Activated CD8-positive, alpha-beta T cell treated with anti-CD3 and anti-CD28 coated beads, Interleukin-2, amount 10 ng/mL, durations not matched to agents 7 days and 5 days (primary cell): ENCODE measurements at places on chromosomes 4 and X.
A peak's percentile ranks its signal among the peaks of the same experiment; 100 is the strongest.

DNA sequence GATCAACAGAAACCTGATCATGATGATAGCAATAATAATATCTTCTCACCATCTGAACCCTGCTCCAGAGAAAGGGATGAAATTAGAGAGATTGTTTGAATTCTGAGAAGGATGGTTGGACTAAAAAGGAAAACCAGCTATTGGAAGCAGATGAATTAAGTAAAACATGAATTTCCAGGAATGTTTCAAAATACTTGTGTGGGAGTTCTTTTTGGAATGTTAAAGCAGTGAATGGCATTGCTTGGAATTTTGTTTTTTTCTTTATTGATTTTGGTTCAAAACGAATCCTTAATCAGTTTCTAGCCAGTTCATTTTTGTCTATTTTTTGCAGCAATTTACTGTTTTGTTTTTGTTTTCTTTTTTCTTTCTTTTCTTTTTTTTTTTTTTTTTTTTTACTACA is 150.3 kb downstream of the NHS start:
- H3K27ac ChIP-seq, result no peak overlapping the region
- no peak overlapping the region for H3K4me3 ChIP-seq
- peaks cover 6% of the 10 kb centered on the region for H3K4me1 ChIP-seq
- H3K27me3 ChIP-seq, result no peaks in the 10 kb centered on the region

GRCh38 chr4:151287409-151287808 is 10.4 kb downstream of the PRSS48 start:
- H3K36me3 ChIP-seq, result no peaks in the 10 kb centered on the region
- no peaks in the 10 kb centered on the region for H3K27me3 ChIP-seq
- H3K4me1 ChIP-seq, result no peaks in the 10 kb centered on the region
- DNase-seq, result no peak

DNA sequence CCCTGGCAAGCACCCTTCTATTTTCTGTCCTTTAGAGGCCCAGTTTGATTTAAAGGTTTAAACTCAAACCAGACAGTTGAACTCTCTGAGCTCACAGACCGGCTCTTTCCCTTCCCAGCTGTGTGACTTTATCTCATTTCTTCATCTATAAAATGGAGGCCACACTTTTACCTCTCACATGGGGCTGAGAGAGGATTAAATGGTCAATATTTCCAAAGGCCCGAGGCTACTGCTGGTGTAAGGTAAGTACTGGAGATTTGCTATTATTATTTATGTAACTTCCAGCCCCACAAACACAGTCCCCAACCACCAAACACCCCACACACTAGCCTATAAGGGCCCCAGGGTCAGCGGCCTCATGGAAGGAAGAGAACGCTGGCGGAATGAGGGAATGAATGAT is 13.6 kb upstream of the CYTL1 start:
- no peak overlapping the region for H3K4me3 ChIP-seq
- H3K27ac ChIP-seq, result no peak overlapping the region
- no peak for DNase-seq
- no peaks in the 10 kb centered on the region for H3K27me3 ChIP-seq
- H3K4me1 ChIP-seq, result peaks cover 9% of the 10 kb centered on the region
- H3K36me3 ChIP-seq, result no peaks in the 10 kb centered on the region

DNA sequence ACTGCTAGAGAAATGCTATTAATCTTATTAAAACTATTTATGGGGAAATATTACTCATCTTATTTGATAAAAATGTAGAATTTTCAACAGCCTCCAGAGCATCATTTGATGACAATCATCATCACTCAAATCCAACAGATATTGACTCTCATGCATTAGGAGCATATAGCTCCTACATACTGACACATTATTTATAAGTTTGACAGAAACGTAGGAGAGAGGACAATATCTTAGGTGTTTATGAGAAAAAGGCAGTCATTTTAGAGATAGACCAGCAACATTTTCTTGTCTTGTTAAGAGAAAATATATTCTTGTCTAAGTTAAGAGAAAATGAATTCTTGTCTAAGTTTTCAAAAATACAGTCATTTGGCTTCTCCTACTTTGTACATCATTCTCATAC is 2550.2 kb downstream of the PCDH7 start:
- DNase-seq, result no peak
- no peaks in the 10 kb centered on the region for H3K36me3 ChIP-seq
- no peak overlapping the region for H3K4me3 ChIP-seq

- H3K27me3 ChIP-seq, result no peaks in the 10 kb centered on the region
- DNase-seq, result no peak
- H3K4me3 ChIP-seq, result no peak overlapping the region
- no peaks in the 10 kb centered on the region for H3K4me1 ChIP-seq
- H3K27ac ChIP-seq, result no peak overlapping the region
These were observed 560.8 kb upstream of the ATOH1 start for GRCh38 chr4:93267747-93268146.

GRCh38 chr4:97279391-97279790 is 863.9 kb downstream of the STPG2 start:
- no peak for DNase-seq
- H3K36me3 ChIP-seq, result no peaks in the 10 kb centered on the region
- no peak overlapping the region for H3K4me3 ChIP-seq

DNA sequence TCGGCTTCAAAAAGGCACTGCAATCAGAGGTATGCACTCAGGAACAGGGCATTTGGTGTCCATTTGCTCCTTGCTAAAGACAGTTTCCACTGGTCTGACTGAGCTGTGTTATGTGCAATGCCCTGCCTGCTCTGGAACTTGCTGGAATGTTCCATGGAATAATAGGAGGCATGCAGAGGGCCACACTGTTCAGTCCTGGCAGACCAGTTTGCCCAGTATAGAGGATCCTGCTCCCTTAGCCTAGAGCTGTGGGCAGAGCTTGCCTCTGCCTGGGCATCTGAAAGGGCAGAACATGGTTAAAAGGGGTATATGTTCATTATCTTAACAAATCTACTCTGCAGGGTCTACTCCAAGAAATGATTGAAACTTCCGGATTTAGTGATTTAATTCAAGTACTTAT is 27.8 kb upstream of the CD99L2 start:
- H3K27ac ChIP-seq, result no peak overlapping the region
- no peaks in the 10 kb centered on the region for H3K36me3 ChIP-seq
- no peak overlapping the region for H3K4me3 ChIP-seq
- DNase-seq, result no peak

DNA sequence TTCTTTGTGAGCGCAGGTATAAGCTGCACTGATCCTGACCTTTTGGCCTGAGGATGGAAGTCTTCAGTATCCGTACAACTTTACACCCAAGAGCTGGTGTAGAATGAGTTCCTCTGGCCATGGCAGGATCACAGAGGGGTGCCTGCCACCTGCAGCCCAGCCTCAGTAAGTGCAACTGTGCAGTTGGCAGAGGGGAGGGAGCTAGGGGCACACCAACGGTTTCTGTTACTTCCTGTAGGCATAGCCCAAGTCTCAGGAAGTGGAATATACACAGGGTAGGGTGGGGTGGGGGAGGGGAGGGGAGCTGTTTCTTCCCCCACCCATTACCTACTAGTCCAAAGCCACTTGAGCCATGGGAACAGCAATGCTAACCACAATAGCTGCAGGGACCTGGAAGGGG is 85.4 kb upstream of the GBA3 start:
- H3K36me3 ChIP-seq, result no peaks in the 10 kb centered on the region
- DNase-seq, result peak; percentile 71
- H3K27me3 ChIP-seq, result no peaks in the 10 kb centered on the region
- no peak overlapping the region for H3K4me3 ChIP-seq
- H3K4me1 ChIP-seq, result peaks cover 34% of the 10 kb centered on the region

DNA sequence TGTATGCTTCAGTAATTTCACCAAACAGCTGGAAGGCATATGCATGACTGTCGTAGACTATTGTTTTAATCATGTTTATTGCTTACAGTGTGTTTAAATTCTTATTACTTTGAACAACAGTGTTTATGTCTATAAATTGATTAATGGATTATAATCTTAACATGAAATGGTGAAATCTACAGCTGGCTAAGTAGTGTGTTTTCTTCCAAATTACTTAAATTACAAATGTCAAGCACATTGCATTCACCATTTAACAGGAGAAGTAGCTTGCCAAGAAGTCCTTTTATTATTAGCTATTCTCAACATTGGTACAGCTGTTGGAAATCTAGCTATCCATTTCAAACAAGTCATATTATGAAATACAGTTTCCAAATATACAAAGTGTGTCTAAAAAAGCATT is 849.3 kb upstream of the PCDH10 start:
- H3K4me1 ChIP-seq, result no peaks in the 10 kb centered on the region
- H3K27ac ChIP-seq, result no peak overlapping the region
- H3K36me3 ChIP-seq, result no peaks in the 10 kb centered on the region
- no peaks in the 10 kb centered on the region for H3K27me3 ChIP-seq
- no peak for DNase-seq

GRCh38 chr4:99817309-99817890 is 773 bp downstream of the DAPP1 start:
- H3K4me1 ChIP-seq, result peaks cover 65% of the 10 kb centered on the region
- H3K27me3 ChIP-seq, result no peaks in the 10 kb centered on the region
- H3K27ac ChIP-seq, result peak overlapping the region; percentile 96
